ENCODE measurements at places on chromosomes 7 and 10.

GRCh38 chr10:14554091-14554490 lies 220.6 kb downstream of the FAM107B start:
- no peak for DNase-seq

DNA sequence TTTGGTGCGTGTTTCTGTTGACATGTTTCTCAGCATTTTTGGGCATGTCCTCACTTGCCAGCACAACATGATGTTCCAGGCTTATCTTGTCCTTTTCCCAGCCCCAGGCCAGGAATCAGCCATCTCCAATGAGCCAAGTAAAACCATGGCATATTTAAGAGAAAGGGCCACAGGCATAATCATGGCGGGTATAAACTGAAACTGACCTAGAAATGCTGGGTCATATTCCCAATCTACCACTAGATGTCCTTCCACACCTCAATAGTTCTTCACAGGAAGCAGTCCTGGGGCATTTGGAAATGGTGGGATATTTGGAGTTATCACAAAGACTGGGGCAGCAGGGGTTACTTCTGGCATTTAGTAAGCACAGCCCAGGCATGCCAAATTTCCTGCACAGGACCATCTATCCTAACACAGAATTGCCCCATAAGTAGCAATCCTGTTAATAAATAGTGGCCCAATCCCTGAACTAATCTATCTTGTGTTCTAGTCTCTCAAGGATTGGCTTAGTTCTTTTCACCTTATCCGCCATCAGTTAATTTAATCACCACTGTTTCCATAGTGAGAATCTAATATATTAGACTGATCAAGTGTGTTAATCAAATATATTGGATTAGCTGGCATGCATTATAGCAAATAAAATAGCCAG lies 101.6 kb downstream of the NPSR1 start:
- peak; percentile 69 for DNase-seq

- no peak for DNase-seq
These were observed 7.3 kb downstream of the IL2RA start for GRCh38 chr10:6054884-6055283.

DNA sequence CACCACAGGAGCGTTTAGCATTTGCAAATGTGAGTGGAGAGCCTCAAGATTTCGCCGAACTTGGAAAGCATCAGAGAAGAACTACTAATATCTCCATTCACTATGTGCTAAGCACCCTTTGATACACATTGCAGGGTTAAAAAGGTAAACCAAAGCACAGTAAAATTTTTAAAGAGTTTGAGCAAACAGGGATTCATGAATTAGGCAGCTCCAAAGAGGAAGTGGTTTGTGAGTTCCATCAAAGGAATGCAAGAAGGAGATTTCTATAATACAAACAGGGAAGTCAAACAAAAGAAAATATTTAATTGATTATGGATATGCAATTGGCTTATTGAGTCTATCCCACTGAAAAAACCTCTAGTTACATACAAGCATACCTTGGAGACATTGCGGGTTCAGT lies 81.1 kb upstream of the TMEM72 start:
- DNase-seq: peak; percentile 52

DNA sequence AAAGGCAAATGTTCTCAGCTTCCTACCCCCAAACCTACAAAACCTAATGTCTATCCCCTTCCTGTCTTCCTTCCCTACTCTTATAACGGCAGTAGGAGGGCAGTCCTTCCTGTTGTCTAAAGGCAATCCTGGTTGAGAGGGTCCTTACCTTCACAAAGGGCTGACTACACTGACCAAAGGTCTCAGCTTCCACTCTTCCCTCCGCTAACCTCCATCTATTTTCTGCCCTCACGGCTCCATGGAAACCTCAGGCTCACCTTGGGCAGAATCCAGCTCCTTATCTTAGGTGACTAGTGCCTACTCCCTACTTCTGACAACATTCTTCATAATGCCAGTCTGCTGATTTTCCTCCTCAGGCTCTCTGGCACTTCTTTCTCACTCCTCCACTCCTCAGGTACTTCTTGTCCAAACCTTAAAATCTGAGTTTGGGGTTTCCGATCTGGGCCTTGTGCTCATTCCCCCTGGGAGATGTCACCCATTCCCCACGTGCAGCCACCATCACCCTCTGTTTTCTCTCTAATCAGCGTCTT lies 542 bp downstream of the FBXL13 start:
- peak; percentile 49 for DNase-seq

GRCh38 chr10:69645296-69646184 lies 15.5 kb downstream of the FAM241B start:
- DNase-seq: no peak

DNA sequence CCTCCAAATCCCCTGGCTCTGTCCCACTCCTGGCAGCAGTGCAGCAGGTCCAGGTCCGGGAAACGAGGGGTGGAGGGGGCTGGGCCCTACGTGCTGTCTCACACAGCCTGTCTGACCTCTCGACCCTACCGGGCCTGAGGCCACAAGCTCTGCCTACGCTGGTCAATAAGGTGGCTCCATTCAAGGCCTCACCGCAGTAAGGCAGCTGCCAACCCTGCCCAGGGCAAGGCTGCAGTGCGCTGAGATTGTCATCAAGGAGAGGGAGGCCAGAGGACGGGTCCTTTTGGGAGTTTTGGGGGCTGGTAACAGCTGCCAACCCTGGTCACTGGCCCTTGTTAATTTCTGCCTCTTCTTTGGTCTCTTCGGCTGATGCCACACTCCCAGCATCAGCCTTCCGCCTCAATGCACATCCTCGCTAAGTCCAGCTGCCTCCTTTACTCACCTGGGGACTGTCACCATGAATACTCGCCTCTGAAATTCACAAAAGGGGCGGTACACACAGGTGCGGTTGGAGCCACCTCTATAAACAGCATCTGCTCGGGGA lies 3.5 kb downstream of the EPO start:
- DNase-seq: no peak

GRCh38 chr7:139721417-139721816 lies 56.4 kb downstream of the HIPK2 start:
- no peak for DNase-seq

DNA sequence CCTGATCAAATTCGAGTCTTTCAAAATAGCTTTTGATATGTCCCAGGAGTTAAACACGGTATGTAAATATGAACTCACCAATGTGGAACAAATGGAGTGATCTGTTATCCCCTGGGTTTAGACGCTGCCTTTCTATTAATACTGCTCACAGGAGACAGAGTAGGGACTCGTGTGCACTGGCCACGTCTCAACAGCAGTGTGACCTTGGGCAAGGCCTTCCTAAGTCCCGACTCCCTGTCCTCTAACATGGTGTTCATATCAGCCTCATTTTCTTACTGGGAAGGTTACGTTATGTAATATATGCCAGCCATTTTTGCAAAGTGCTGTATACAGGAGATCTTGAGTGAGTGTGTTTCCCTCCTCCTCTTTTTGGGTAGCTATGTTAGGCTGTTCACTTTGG lies 1.8 kb downstream of the WDR37 start:
- DNase-seq: no peak

- no peak for DNase-seq
These were observed 28.9 kb upstream of the ASAH2 start for GRCh38 chr10:50280049-50280841.

- no peak for DNase-seq
These were observed 390.4 kb downstream of the CALN1 start for GRCh38 chr7:72021716-72022115.

DNA sequence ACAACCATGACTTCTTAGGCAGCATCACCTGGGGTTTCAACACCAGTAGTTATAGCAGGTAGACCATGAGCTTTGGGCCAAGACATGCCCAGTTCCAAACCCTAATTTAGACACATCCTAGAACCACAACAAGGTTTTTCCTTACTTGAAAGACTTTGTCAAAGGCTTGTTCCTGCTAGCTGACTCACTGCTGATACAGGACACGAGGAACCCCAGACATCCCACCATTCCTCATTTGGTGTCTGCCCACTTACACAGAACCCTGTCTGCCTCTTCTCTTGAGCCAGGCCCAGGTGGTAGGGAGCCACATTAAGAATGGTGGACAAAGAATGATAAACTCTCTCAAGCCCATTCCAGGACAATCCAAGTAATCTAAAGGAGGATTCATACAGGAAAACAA lies 109.0 kb downstream of the CCDC71L start:
- DNase-seq: no peak

- no peak for DNase-seq
These were observed 169.6 kb downstream of the ELFN1 start for GRCh38 chr7:1839701-1840100.

- peak; percentile 13 for DNase-seq
These were observed 961.5 kb downstream of the PCDH15 start for GRCh38 chr10:53839440-53840039.

GRCh38 chr10:29130190-29130673 lies 158.6 kb upstream of the LYZL1 start:
- DNase-seq: peak; percentile 38

DNA sequence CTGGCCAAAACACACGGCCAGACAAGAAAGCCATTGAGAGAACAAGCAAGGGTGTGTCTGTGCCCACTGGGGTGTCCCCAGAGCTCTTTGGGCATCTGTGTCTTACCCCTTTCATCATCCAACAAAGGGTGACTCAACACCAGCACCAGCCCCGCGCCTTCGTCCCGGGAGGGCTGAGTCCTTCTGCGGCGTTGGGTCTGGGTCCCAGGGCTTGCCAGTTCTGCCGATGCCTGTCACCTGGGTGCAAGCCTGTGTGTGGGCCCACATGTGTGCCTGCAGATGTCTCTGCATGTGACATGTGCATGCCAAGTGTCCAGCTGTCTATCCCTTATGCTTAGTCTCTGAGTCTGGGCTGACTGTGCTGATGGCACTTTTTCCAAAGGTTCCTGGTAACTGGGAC lies 24.4 kb upstream of the ELN start:
- DNase-seq: peak; percentile 63

GRCh38 chr7:126501617-126502016 lies 751.1 kb downstream of the GRM8 start:
- DNase-seq: no peak

- no peak for DNase-seq
These were observed 306.8 kb downstream of the WDR11 start for GRCh38 chr10:121157998-121158397.

DNA sequence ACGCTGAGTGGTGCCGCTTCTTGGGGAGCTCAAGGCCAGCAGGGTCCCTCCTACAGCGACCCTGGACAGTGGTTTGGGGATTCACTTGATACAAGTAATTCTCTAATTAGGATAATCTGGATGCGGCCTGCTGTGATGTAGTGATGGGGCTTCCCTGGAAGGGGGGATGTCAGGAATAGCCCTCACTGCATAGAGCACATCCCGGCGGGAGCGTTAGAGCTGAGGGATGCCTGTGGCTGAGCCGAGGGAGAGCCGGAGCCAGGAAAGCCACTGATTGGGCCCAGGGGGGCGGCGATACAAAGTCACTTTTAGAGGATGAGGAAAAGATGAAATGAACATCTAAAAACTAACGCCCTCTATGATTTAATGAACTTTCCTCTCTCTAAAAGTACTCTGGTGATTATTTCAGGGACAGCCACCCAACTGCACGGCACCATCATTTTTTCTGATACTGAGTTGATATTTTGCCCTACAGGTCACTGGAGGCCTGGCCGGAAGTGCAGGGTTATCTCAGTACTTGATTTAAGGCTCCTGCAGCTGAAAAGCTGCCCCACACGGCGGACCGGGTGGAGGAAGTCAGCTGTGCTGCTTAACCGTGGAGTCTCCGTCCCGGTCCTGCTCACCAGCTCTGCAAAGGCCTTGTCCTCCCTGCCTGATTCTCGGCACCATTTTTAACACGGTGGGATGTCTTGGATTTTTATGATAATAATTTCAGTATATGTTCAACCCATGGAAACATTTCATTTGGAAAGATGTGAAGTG lies 518.8 kb downstream of the DNAJB6 start:
- no peak for DNase-seq

DNA sequence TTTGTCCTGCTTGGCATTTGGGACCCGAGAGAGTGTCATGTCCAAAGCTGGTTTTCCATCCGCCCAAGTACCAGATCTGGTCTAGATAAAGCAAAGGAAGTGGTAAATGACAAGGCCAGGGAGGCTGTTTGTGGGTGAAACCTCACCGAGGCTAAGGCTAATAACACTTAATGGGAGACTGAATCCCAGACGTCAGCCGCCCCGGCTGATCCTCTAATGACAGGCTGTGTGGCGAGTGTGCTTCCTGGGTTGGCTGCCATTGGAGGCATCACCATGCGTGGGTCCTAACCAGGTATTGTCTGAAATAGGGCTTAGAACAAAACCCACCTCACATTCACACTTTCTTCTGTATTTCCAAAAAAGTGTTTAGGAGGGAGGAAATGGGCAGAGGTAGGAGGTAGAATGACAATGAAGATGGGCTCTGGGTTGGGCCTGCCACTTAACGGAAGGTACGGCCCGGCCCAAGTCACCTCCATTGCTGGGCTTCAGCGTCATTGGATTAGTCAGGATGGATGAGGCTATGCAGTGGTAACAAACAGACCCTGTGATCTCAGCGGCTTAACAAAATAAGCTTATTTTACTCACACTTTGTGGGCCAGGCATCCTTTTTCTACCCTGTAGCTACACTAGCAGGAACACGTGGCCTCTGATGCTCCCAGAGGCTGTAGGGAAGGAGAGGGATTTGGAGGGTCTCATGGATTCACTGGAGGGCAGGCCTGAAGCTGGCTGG lies 59.7 kb downstream of the PROSER2 start:
- DNase-seq: peak; percentile 48

- DNase-seq: no peak
These were observed 182.1 kb downstream of the EVX1 start for GRCh38 chr7:27424749-27425148.

DNA sequence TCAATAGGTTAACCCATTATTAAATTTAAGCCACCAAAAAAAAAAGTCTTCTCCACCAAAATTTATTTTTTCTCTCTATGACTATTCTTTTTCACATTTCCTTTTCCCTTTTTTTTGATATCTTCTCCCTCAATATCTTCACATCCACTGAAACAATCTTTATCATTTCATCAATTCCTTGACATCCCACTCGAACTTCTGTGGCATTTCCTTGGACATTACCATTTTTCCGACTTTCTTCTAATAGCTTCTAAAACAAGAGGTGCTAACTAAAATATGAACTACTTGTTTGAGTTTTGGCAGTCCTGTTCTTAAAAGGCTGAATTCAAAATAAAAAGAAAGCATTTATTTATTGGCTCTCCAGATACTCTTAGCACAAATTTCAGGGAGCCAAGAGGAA lies 684 bp upstream of the CTNNA3 start:
- no peak for DNase-seq

- DNase-seq: no peak
These were observed 79.5 kb downstream of the PARP12 start for GRCh38 chr7:139982927-139983920.

- DNase-seq: peak; percentile 72
These were observed 83.5 kb downstream of the GNAT3 start for GRCh38 chr7:80428161-80429054.

DNA sequence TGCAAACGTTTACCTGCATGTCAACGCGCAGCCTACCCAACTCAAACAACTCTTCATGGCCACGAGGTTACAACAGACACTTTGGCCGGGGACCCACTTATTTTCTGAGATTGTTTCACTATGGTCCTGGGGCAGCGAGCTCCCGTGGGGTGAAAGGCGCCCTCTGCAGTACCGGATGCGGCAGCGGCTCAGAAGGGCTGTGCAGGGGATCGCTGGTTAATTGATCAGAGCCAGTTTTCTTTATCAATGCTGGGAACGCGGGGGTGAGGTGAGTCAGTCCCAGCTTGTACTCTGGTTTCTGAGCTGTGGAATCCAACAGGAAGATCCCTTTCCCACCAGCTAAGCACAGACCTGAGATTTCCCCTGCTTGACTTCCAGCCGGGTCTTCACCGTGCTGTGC lies 366.5 kb upstream of the KLF6 start:
- no peak for DNase-seq

- DNase-seq: no peak
These were observed 41.4 kb upstream of the GHITM start for GRCh38 chr10:84097787-84098353.

GRCh38 chr7:117741962-117742361 lies 131.3 kb downstream of the CTTNBP2 start:
- no peak for DNase-seq

All from A172 (cell line).